ENCODE measurements at places on chromosomes 13 and 19.

GRCh38 chr19:31772915-31773314 lies 423.7 kb upstream of the TSHZ3 start:
- no peak for DNase-seq

GRCh38 chr13:36850790-36851438 lies 31.9 kb downstream of the RFXAP start:
- no peak for DNase-seq

DNA sequence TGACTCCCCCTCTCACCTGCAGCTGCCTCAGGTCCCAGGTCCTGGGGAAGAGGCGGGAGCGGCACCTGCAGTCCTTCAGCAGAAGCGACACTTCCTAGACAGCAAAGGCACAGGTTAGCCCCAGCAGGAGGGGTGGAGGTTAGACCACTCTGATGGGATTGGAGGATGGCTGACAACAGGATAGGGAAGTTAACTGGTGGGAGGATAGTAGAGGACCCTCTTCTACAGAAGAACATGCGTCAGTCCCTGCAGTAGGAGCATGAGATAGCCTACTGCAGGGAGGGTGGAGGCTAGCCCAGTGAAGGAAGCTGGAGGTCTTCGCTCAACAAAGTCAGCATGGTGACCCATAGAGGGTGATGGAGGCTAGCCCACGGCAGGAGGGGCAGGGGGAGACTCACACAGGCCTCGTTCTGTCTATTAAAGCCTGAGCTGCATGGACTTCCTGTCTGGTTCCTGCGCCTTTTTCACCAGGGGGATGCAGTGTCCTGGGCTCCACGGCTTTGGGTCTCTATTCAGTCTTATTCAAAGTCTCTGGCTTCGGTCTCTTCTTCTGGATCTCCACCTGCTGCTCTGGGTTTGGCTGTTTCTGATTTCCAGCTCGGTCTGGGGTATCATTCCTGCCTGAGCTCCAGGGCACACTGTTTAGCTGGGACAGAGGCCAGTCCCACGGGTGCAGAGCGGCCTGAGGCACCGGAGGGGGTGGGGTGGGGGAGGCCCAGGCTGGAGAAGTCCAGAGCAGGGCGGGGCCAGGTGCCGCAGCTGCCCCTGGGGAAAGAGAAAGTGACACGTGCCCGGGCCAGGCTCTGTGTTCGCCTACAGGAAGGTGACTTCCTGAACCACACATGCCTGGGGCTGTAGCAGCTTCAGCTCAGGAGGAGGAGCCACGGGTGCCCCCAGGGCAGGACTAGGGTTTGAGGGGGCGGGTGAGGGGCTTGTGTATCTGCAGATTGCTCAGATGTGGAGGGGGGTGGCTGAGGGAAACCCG lies 7.3 kb downstream of the IFNL3 start:
- no peak for DNase-seq

GRCh38 chr19:6890938-6891337 lies 3.6 kb downstream of the ADGRE1 start:
- no peak for DNase-seq

DNA sequence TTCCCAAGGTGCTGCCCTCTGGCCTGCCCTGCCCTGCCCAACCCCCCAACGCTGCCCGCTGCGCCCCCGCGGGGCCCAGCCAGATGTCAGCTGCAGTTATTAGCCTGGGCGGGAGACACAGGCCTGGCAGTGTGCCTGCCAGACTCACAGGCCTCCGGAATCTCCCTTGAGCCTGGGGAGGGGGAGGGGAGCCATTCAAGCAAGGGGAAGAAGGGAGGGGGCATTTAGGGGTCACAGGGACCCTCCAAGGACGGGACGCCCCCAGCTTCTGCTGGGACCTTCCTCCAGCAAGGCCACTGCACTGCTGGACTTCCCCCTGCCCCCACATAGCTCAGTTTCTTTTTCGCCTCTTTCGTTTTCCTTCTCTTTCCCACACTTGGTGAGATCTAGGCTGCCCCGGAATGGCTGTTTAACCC lies 2.6 kb upstream of the JUNB start:
- peak; percentile 81 for DNase-seq

- no peak for DNase-seq
Measured at GRCh38 chr13:44908712-44909111, 80.6 kb downstream of the NUFIP1 start.

DNA sequence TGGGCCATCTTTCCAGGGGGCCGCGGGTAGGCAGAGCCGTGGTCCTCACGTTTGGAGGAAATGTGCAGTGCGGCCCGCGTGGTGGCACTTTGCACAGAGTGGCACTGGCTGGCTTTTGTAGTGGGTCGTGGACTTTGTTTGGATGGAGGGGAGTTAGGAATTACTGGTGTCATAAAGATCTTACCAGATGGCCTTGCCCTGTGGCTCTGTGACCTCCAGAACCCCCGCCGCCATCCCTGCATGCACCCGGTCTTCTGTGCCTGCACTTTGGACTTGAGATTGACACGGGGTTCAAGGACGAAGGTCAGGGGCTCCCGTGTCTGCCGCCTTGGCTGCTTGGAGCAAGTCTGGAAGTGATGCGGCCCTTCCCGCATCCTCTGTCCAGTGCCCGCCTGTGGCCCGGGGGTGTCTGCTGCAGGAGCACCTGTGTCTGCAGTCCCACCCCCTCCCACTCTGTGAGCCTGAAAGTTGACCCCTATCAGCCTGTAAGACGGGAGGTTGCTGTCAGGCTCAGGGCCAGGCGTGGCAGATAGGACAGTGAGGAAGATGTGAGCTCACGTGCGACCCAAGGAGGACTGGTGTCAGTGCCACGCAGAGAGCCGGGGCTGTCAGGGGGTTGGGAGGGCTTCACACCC lies 2.2 kb downstream of the GNA11 start:
- no peak for DNase-seq

DNA sequence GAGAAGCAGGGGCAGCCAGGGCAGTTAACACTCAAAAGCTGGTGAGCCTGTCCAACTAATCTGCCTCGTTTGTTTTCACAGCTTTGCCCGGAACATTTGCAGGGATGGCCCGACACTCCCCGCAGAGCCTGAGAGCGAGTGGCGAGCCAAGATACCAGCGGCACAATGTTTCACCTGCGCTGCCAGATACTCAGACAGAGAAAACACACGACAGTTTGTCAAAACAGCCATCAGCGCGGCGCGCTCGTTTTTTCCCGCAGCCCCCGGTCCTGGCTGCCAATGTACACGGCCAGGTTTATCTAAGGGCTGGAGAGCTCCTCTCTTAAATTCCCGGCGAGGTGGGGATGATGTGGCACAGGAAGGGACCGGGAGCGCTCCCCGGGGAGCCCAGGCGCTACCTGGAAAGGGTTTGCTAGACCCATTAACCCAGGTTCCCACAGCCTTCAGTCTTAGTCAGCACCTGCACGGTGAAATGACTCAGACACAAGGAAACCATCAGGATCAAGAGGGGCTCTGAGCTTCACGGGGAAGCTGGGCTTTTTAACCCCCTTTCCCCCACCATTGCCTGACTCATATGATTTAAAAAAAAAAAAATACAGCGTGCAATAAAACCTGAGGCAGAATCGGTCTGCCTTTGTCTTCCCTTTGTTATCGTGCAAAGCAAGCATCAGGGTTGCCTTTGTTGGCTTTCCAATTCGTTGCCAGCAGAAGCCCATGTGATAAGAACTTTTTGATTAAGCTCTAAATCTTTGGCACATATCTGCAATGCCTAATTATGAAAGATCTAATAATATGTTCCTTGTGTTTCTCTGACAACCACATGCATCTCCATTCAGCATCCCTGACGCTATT lies 186.2 kb downstream of the EFNB2 start:
- no peak for DNase-seq

DNA sequence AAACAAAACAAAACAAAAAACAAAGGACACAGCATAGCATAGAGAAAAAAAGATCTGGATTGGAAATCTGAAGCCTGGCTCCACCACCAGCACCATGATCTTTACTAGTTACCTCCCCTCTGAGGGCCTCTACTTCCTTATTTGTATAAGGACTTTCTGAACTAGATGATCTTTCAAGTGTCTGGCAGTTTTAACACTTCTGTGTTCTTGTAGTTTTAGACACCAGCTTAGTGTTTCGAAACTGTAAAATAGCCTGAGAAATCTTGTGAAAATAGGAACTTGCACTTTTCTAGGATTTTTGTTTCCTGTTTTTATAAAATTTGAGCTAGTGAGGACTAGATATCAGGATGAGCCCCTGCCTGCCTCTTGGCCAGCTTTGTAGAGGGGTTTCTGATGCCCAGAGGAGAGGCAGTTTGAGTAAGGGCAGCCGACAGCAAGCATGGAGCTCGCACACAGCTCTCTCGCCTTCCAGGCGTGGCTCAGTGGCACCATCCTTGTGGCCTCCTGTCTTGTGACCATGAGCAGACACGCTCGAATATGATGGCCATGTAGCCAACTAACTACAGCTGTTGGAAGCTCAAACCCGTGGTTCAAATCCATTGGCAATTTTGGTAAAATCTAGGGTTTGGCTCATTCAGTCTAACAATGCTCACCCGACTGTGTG lies 319.0 kb downstream of the KCNRG start:
- peak; percentile 67 for DNase-seq

DNA sequence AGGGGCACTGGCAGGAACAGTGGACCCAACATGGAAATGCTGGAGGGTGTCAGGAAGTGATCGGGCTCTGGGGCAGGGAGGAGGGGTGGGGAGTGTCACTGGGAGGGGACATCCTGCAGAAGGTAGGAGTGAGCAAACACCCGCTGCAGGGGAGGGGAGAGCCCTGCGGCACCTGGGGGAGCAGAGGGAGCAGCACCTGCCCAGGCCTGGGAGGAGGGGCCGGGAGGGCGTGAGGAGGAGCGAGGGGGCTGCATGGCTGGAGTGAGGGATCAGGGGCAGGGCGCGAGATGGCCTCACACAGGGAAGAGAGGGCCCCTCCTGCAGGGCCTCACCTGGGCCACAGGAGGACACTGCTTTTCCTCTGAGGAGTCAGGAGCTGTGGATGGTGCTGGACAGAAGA lies 4.1 kb downstream of the KLK2 start:
- DNase-seq = no peak

DNA sequence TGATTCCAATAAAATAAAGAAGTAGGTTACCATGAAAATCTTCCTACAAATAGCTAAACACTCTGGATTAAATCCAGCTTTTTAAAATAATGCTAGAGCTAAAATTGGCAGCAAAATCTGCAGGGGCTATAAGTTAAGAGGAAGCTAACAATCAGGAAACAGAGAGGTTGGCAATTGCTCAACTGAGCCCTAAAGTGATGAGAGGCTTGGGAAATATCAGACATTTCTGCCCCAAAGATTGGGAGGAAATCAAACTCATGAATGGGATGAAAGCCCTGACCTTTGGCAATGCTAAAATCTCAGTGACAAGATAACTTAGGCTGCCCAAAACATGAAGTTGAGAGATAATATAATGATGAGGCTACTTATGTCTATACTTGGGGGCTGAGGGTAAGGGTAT lies 1437.9 kb downstream of the EFNB2 start:
- DNase-seq = no peak

- no peak for DNase-seq
Measured at GRCh38 chr13:28408863-28409262, 86.1 kb downstream of the FLT1 start.
